GOT3 (cell line): ENCODE measurements at places on chromosomes 5 and 9.

DNA sequence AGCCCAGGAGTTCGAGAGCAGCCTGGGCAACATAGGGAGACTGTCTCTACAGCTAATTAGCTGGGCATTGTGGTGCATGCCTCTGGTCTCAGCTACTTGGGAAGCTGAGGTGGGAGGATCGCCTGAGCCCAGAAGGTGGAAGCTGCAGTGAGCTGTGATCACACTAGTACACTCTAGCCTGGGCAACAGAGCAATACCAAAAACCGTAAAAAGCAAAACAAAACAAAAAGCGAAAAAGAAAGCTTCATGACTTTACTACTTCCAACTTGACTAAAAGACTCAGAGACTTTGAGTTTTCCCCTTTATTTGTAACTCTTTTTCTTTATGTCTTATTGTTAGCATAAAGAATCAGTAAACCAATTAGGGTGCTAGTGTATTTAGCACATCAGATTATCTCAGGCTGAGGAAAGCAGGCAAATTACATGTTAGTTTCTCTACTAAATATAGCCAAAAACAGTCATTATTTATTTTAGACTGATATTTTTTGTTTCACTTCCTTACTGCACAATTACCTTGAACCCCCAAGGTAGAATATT, 5.4 kb downstream of the RAD17 start:
- no peak for DNase-seq

DNA sequence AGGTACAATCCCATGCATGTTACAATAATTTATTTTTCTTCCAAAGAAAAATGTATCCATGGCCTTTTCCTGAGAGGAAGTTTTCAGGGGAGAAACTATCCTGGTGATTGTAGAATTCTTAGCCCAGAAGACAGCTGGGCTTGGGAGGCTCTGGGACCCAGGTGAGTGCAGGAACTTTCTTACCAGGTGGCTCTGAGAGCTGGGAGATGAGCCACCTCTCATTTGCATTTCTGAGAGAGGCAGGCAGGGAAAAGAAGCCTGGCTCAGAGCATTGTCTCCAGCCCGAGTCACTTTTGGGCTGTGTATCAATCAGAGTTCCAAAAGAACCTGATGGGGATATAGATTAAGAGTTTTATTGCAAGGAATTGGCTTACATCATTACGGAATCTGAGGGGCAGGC, 52.7 kb downstream of the ALG2 start:
- no peak for DNase-seq

DNA sequence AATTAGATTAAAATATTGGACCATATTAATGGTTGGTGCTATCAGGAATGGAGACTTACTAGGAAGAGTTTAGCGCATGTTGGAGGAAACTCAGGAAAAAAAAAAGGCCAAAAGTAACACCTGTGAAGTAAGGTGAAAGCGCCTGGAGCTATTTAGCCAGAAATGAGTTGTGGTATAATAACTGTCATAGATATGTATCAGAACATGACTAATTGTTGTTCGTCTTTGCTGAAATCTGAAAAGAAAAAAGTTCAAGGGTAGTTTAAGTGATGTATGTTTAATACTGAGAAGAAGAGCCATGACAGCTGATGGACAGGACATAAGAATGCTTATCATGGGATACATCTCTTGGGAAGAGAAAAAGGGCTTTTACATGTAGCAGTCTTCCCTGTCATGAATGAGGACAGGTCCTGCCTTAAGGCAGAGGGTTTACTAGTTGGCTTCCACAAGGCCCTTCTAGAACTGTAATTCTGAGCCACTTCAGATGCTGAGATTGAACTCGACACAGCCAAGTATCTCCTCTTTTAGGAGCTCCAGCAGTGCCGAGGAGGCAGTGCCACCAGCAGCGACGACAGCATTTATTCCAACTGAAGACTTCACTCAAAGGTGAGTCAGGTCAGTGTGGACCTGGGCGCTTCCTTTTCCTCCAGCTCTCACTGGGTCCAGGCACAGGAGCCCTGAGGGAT, 940 bp upstream of the CAMK4 start:
- DNase-seq = no peak

- DNase-seq = no peak
Observed at GRCh38 chr5:176692839-176693476, 45.7 kb downstream of the TSPAN17 start.

GRCh38 chr5:82991059-82991458, 86.1 kb downstream of the TMEM167A start:
- DNase-seq = no peak

- no peak for DNase-seq
Observed at GRCh38 chr9:132878695-132879456, at the start of gene SPACA9. Gene SPACA9, plus strand, starts transcription at chr9:132878898. Its CDS starts 5,050 bp downstream, at chr9:132883948.

DNA sequence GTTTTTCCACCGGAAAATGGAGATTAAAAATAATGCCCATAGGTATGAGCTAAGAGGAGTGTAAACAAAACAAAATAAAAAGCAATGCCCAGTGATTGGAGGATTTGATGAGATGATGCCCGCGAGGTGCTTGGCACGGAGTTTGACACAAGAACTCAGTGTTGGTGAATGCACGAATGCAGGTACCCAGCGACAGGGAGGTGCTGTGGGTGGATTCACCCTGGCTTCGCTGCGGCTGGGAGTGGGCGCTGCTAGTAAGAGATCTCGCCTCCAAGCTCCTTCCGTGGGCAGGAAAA, 526 bp upstream of the STXBP1 start:
- DNase-seq = no peak

GRCh38 chr5:180070756-180071530, 616 bp downstream of the RNF130 start:
- DNase-seq = no peak

GRCh38 chr5:103541114-103541513, 21.5 kb downstream of the NUDT12 start:
- no peak for DNase-seq

- DNase-seq = no peak
Observed at GRCh38 chr5:149656576-149657182, 73.4 kb upstream of the PPARGC1B start.

GRCh38 chr5:166302166-166302565, 1989.3 kb upstream of the WWC1 start:
- DNase-seq = no peak

DNA sequence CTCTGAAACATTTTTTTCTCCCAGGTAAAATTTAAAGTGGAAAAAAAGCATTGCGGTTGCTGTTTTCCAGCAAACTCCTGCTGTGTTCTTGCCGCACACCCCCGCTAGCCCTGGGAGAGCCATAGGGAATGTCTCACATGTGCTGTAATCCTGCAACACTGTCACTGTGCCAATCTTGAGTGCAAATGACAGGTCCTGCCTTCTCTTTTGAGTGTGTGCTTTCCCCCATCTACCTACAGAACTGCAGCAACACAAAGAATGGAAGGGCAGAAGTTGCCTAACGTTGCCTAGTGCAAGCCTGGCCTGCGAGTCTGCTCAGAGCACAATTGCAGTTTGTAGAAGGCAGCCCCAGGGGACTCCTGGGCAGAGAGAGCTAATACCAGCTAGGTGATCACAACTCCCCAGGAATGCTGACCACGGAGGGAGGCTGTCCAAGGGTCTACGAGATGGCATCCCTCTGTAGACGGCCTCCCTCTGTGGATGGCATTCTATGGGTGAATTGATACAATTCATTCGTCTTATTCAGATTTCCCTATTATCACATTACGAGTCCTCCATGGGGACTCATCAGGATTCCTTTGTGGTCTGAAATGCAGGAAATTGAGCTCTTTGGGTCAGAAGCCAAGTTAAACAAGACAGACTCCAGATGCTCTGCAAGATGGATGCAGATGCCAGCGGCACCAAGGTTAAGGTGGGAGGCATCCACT, 172.6 kb upstream of the S1PR3 start:
- no peak for DNase-seq

DNA sequence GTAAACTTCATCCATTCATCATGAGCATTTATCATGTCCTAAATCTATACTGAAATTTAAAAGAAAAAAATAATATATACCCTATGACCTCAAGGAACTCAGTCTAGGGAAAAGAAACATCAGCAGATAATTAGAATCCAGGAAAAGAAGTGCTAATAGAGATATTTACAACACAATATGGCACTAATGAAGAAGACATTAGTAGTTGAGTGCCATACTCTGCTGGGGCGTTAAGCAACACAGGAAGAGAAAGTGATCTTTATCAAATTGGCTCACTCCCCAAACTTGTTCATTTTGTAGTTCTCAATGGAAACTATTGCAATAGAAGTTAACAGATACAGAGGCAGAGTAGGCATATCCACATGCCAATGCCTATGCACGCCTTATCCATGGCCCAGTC, 27.5 kb downstream of the GABRA6 start:
- no peak for DNase-seq

DNA sequence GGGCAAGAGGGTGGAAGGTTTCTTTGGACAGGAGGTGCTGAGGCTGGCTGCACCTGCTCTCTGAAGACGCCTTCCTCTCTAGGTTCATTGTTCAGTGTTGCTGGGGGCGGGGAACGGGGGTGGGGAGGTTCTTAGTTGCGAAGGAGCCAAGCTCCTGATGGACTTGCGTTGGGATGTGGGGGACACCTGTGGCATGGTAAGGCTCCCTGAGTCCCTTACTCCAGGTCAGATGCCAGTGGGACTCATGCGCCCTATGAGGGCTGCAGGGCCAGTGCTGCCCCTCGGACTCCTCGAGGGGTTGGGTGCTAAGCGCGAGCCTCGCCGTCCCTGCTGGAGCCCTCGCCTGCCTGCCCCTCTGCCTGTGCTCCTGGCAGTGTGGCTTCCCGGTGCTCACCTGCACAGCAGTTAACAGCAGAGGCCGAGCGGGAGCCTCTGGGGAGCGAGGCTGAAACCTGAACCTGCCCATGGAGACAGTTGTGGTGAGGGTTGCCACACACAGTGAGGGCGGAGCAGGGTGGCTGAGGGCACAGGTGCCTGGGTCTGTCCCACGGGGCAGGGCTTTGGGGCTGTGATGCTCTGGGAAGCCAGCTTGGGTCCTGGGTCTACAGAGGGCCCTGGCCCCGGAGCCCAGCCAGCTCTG, 5.5 kb downstream of the RNU6ATAC start:
- DNase-seq = no peak

DNA sequence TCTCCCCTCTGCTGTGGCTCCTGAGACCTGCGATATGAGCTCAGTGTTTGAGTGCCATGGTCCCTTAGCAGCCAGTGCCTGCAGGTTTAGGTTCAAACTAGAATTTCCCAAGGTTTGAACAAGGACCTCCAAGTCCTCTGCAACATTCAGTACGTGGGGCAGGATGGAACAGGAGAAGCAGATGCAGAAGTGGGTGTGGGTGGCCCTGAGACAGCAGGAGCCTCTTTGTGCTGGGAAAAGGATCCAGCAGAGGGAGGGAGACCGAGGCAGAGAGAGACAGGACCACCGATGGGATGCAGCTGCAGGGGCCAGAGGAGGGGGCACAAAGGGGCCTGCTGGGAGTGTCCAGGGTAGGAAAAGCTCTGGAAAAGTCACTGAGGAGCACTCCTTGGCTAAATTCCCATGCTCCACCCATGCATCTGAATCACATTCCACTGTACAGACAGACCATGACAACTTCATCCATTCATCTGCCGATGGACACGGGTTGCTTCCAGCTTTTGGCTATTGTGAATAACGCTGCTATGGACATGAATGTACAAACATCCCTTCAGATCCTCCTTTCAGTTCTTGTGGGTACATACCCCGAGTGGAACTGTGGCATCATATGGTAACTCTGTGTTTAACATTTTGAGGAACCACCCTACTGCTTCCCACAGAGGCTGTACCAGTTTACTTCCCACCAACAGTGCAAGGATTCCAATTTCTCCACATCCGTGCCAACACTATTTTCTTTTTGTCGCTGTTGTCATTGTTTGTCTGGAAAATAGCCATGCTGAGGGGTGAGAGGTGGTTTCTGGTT, 26.7 kb upstream of the SUSD3 start:
- DNase-seq = no peak
